Thymus (tissue), 14 donors: ENCODE measurements at places on chromosomes 7 and 10.

- no peak for DNase-seq
These were observed 94.0 kb downstream of the NPSR1 start for GRCh38 chr7:34751725-34752643.

DNA sequence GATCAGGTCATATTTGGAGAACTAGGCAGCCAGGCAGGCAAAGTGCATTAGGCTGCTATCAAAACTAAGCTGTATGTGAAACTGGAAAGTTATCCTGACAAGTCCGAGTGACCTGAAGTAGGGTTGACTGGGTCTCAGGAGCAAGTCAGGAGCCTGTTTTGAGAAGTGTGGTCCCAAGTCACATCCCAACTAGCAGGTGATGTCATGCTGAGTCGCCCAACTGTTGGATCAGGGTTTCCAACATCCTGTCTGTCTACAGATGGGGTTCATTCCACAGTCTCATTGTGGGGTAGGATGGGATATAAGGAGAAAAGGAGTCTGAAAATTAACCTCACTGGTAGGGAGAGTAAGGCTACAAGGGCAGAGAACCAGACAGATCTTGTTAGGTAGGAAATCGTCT, 27.0 kb downstream of the SLC26A4 start:
- DNase-seq = no peak

DNA sequence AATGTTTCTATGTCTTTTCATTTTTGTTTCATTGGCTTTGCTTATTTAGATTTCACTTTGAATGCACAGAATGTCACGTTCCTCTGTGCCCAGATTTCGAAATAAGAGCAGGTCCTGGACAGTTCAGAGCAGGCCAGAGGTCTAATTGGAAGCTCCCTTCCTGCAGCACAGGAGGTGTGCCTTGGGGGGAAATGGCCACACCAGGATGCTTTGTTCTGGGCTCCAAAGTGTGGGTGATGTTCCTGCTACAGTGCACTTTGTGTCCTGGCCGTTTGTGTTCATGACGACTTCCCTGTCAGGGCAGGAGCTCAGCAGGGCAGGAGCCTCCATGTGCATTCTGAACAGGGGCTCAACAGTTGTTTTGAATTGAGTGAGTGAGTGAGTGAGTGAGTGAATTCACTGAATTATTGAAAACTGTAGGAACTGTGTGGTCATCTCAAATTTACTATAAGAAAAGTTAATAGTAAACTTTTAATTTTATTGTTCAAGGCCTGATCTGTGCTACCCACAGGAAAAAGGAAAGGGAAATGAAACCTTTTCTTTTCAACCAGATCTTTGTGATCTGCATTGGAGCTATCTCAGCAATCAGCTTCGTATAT, 109.5 kb upstream of the GJD4 start:
- DNase-seq = no peak

DNA sequence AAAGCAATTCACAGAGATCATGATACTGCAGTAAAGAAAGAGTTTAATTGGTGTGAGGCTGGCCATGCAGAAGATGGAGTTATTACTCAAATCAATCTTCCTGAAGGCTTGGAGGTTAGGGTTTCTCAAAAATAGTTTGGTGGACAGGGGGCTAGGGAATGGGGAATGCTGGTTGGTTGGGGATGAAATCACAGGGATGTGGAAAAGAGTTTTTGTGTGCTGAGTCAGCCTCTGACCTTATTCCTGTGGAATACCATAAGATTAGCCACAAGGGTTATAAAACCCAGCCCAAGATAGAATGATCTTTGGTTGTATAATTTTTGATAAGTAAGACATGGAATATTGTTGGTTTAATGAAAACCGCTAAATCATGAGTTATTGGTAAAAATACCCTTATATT, 764.3 kb downstream of the TYW1 start:
- no peak for DNase-seq

- DNase-seq = no peak
These were observed 177.9 kb downstream of the EBF3 start for GRCh38 chr10:129786216-129786615.

- DNase-seq = no peak
These were observed 59.1 kb downstream of the NRF1 start for GRCh38 chr7:129670656-129671055.

- DNase-seq = no peak
These were observed 133.2 kb upstream of the C7orf33 start for GRCh38 chr7:148457310-148457921.

GRCh38 chr7:27229448-27229847, 13.2 kb upstream of the EVX1 start:
- no peak for DNase-seq

GRCh38 chr7:131285556-131285955, 42.1 kb upstream of the MKLN1 start:
- DNase-seq = no peak

DNA sequence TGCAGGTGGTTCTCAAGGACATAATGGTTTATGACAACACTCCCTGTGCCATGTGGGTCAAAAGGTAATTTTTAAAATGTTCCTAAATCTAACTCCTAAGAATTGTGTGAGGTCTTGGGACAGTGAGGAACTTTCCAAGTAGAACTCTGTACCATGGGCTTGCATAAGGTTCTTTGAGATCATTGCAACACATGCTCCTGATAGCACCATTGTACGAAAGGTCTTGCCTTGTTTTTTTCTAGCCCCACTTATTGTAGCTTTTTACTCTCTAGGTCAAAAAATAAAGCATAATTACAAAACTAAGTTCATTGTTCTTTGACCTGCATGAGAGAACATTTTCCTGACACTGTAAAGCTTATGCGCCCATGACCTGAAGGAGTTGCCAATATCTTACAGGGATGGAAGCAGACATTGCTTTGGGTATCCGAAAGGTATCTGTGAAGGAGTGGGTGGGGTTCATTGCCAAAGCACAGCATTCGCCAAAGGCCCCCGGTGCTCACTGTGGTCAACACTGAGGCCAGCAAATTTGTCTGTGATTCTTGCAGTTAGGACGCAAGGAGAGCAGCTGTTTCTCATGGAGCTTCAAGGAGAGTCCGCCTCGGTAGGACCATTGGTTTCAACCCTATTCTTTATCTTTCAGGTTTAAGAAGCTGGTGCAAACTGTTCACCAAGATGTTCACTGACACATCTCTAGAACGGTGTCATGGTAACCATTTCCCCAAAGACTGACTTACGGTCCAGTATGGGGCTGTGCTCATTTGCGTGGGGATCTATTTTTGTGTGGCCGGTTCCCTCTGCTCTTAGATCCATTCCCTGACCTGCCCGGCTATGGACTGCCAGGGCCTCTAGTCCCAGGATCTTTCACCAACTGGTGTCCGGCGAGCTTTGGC, 7.6 kb upstream of the PRKAG2 start:
- DNase-seq = no peak

GRCh38 chr10:133275684-133276092, 980 bp downstream of the ADAM8 start:
- DNase-seq = no peak

DNA sequence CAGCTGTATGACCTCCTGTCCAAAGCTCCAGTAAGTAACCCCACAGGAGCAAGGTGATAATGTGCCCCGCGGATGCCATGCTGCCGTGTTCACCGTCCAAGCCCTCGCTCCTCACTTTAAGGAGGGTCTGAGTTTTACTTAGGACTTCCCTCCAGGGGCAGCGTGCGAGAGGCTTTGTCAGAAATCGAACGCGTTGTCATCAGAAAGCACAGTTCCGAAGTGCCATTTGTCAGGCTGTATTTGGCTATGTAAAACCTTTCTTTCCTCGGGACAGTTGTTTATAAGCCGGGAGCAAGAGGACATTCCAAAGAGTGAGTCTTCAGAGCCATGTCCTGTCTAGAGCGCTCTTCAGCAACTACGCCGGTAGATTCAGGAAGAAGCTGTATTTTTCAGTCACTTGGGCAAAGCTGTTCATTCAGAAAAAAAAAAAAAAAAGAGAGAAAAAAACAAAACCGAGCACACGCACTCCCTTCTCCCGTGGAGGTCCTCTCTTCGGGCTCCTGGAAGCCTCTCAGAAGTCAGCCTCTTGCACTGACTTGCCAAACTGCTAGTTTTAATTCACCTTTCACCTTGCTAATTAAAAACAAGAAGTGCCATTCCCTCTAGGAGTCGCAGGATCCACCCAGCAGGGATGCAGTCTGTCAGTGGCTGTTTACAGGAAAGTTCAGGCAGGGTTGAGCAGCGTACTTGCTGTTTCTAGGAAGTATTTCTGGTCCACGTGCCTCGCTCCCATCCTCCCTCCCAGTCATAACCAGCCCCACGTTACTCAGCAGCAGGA, at the start of gene SEMA3E:
TSS of gene SEMA3E (minus strand) at position 676 of the 778 bp plus-strand sequence.
- DNase-seq = no peak

DNA sequence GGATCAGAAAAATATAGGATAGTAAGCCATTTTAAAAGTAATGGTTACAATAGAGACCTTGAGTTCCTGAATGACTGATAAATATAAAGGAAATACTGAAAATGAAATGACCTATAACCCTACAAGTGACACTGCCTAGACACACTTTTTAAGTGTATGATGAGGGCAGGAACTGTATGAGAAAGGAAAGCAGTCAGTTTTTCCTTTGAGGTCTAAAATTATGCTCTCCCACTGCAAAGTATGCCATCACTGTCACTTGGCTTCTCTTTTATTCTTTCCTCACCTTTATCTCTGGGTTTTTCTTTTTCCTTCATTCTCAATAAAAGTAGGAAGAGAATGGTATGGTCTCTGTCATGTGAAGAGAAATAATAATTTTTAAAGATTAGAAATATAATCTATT, 13.5 kb downstream of the REEP3 start:
- DNase-seq = no peak

DNA sequence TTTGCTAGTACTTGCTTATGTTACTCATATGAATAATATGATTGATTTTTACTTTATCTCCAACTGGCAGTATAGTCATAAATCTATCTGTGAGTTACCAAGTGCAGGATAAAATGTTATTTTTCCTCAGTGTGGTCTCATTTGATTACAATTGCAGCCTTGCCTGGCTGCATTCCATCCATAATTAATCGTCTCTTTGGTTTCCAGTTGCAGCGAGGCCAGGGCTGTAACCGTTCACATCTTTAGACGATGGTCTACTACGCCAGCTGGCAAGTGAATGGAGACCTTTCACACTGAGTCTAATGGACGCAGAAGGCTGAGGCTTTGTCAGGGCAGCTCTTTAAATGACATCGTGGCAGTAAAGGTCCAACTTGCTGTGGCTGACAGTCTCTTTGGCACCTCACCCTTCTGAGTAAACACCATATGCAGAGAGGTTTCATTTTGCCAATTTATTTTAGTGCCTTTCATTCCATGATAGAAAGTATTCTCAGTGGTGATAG, 84.0 kb downstream of the ARL4A start:
- DNase-seq = no peak

DNA sequence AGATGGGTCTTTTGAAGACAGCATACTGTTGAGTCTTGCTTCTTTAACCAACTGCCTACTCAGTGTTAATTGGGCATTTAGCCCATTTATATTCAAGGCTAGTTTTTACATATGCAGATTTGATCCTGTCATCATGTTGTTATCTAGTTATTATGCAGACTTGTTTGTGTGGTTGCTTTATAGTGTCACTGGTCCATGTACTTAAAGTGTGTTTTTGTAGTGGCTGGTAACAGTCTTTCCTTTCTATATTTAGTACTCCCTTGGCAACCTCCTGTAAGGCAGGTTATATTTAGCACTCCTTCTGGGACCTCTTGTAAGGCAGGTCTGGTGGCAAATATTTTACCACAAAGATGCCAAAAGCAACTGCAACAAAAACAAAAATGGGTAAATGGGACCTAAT, 66.7 kb downstream of the TES start:
- DNase-seq = no peak

GRCh38 chr7:46032942-46033341, 111.9 kb upstream of the IGFBP3 start:
- DNase-seq = no peak

- DNase-seq = no peak
These were observed 106.4 kb upstream of the ZNF438 start for GRCh38 chr10:31138026-31138553.

- DNase-seq = no peak
These were observed 326.2 kb upstream of the KAT6B start for GRCh38 chr10:74500026-74500704.

- DNase-seq = no peak
These were observed 19.1 kb downstream of the SLC16A12 start for GRCh38 chr10:89516149-89516832.

DNA sequence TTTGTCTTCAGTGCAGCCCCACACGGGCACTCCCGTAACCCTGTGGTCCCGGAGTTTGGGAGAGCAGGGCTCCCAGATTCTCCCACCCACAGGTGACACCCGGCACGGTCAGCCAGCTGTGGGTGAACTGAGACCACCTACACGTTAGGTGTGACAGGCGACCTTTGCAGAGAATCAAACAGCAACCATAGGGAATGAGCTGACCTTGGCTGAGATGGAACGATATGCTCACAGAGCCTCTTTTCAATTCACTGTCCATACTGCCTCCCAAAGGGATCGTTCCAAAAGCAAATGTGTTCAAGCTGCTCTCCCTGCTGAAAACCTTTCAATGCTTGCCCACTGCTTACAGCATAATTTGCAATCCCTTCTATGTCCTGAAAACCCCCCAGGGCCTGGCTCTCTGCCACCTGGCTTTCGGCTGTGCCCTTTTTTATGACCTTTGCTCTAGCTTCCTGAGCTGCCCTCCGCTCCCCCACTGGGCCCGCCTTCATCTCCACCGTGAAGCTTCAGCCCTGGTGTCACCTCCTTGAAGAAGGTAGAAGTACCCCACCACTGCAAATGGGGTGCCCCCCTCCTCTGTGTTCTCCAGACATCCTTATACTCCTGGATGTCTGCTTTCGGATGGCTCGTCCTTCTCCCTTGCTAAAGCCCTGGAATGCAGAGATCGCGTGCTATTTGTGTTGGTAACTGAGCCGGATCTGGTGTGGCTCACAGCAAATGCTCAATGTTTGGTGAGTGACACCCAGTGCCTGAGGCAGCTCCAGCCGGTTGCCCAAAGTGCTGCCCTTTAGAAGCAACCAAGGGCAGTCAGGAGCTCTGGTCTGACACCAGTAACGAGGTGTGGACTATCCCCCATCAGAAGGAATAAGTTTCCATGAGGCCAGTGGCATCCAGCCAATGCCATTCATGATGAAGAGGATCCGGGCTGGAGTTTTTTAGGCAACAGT, 90.4 kb downstream of the KIAA1549 start:
- DNase-seq = no peak

GRCh38 chr10:103888113-103888841, 29.7 kb downstream of the STN1 start:
- DNase-seq = no peak

DNA sequence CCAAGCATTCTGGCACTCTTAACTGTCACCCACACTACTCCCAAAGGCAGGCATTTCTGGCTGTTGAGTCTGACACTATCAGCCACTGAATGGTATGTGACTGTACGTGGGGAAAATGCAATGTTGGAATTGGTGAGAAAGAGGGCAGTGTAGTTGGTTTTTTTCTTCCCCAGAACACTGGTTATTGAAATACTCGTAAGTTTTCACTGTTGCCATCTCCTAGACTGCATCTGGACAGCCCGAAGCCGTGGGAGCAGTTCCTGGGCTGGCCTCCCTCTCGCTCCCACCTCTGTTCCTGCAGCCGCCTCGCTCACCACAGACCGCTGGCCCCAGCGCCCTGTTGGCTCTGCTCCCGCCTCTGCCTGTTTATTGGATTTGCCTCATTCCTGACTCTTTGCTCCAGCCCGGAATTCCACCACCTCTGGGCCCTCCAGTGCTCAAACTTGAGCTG, 5.7 kb downstream of the PLCE1 start:
- no peak for DNase-seq
